ENCODE measurements at places on chromosomes 6 and 20.

- DNase-seq, result no peak
Measured at GRCh38 chr6:108432792-108433191, 127.9 kb upstream of the FOXO3 start.

DNA sequence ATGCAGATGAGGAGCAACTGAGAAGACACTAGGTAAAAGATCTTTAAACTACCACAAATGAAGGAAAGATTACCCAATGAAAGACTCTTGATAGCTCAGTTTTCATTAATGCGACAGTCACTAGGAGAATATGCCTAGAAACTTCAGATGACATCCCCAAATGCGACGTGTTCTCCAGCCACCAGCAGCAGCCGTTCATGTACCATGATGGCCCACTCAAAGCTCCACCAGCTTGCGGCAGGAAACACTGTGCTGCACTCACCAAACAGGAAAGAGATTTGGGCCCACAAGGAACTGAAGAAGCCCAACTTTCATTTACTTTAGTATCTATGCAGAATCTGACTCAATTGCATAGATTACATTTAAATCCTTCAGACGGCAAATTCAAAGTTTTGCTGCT is 7.5 kb downstream of the DIDO1 start:
- DNase-seq, result peak; percentile 31

DNA sequence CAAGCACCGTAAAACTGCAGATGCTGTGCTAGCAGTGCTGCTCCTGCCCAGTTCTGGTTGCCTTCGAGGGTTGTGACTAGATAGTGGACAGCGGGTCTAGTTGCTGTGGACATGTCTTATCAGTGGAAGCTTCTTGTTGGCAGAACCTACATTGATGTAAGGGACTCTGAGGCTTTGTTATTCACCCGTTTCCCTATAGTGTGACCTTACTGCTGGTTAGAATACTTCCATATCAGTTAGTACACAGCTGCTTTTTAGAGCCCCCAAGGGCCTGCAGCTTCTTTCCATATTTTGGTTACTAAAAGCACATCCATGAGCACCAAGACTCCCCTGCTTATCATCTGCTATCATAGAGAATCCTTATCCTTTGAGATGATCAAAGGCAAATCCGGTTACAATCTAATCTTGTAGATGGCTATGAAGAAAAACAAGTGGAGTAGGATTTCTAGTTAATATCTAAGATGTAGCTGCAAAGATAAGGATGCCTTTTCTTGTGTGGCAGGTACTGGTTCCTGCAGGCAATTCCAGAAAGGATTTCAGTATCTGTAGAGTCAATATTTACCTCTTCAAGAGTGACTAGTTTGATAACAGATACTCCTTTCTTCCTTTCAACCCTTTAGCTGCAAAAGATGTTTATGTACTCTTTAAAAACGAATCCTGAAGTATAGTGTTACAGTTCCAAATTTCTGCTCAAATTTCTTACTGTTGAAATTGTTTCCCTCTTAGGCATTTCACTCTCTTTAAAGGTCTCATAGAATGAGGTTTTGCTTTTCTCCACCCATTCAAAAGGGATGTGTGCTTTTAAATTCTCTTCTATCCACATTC is 163.6 kb downstream of the JARID2 start:
- DNase-seq, result no peak

DNA sequence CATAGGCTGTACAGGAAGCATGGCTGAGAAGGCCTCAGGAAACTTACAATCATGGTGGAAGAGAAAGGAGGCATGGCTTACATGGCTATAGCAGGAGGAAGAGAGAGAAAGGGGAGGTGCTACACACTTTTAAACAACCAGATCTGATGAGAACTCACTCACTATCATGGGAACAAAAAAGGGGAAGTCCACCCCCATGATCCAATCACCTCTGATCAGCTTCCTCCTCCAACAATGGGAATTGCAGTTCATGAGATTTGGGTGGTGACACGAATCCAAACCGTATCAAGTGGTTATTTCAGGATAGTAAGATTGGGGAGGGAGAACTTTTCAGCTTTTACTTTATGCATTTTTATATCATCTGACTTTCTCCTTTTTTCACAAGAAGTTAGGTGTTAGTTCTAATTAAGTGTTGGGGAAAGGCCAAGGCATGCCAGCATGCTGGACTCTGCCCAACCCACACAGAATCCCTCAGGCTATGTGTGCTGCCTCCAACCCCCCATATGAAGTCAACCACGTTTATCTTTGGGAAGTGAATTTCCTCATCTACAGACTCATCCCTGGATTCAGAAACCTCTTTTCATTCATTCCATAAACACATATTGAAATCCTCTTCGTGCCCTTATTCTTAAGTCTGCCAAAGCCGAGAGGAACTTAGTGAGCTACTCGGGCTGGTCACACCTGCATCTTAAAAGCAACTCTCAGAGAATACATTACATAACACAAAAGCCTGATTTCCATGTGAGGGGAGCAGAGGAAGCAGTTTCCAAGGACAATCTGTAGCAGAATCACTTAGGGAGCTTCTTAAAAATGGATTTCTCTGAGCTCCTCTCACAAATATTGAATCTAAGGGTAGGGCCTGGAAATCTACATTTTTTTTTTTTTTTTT is 16.7 kb upstream of the CLIC5 start:
- DNase-seq, result no peak

DNA sequence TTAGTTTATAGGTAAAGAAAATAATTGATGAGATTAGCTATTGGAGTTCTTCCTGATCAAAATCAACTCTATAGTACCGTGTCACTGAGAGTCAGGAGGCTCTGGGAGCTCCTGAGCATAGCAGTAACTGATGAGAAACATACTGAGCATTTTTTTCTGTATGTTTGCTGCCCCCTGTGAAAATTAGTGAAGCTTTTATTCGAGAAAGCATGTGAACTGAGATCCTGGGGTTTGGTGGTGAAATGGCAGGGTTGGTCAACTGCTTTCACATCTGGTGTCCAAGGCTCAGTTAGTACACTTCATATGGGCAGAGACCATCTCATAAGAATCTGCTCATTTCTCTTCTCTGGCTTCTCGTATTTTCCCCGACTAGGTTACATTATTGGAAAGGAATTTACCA is 4.1 kb upstream of the ABT1 start:
- DNase-seq, result no peak

DNA sequence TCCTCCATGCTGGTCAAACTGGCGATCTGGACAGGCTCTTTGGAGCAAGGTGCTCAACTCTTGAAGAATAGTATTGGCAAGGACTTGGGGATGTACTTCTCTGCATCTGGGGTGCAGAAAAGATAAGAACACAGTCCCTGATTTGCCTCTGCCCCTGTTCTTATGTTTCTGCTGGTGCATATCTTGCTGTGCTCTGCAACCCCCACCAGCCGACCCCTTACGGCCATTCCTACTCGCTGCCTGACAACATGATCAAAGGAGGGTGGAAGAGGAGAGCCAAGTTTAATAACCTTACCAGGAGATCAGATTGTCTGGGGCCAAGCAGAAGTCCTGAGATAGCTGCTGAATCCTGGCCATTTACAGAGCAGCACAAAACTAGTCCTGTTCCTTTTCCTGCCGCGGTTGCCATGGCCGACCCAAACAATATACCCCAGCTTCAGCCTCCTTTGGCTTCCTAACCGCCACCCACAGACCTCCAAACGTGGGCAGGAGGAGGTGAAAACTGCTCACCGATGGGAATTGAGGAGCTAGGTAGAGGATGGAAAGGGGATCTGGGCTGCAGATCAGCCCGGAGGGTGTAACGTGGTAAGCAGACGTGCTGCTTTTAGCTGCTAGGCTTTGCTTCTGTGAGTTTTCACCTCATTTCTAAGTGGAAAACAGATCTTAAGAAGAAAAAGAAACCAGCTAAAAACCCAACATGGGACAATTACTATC is 60.9 kb downstream of the ATXN1 start:
- DNase-seq, result no peak

All from activated naive CD4-positive, alpha-beta T cell treated with anti-CD3 and anti-CD28 coated beads, Interleukin-2, amount 50 U/mL, for 16 hours (primary cell).